ENCODE measurements at places on chromosomes 1 and 21.
A peak's percentile ranks its signal among the peaks of the same experiment; 100 is the strongest.

DNA sequence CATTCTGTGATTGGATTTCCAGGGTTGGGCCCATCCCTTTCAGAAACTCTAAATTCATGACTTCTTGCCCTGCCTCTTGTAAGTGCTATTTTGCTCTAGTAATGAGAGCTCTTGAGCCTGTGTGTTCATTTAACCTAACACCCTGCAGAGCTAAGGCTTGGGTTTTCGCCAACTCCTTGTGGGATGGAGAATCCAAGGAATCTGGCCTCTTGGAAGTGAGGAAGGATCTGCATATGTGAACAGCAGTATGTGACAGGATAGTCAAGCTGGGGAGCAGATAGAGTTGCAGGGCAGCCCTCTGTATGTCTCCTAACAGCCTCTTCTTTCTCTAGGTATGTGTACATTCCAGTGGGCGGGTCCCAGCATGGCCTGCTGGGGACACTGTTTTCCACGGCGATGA is 258.9 kb downstream of the HHAT start:
- DNase-seq, result no peak

DNA sequence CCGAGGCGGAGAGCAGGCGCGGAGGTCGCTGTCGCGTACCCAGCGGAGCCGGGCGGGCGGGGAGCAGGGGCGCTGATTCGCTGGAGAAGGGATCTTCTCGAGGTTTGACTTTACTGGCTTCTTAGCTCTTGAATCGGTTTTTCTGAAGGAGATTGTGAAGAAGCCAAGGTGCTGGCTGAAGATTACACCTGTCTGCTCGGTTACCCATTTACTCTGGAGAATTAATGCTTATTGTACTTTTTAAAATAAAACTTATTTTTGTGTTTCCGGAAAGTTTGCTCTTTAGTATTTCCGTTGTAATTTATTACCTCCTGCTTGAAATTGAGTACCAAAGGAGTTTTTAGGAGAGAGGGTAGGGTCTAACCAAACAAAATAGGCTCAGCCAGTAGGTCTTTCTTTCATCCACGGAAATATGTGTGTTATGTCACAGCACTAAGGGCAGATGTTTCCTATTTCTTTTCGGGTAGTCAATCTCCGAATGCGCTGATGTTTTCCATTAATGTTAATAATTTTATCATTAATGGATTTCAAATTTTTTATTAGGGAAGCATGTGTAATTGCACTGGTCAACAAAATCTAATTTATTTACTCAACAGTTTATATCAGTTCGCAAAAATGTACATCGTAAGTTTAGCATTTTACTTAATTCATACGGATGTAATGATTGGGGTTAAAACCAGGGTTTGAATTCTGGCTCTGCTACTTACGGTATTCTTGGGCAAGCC is 510 bp upstream of the GNG5 start:
- no peak for DNase-seq

DNA sequence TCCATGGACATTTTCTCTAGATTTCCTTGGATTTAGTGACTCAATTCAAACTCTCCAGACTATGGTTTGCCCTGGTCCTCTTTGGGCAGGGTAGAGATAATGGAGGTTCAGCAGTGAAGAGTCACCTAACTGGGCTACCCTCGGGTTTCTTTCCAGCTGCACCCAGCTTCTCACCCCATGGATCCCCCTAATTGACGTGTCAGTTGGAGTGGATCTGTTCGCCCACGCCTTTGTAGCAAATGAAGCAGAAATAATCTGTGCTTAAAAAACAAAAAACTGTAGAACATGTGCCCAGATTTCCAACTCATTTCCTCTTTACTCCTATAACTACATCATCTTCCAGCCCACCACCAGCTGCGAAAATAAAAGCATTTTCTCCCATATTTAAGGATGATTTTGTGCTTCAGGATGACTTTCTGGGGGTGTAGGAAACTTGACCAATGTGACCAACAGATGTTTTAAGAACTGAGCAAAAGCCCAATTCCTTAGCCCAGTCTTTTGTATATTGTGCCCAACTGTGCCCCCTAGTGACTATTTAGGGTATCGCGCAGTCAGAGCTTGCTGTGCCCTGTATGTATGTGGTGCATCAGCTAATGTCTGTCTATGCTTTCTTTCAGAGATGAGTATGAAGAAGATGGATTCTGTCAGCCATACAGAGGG is 66.5 kb upstream of the UBE2U start:
- DNase-seq, result peak; percentile 73

DNA sequence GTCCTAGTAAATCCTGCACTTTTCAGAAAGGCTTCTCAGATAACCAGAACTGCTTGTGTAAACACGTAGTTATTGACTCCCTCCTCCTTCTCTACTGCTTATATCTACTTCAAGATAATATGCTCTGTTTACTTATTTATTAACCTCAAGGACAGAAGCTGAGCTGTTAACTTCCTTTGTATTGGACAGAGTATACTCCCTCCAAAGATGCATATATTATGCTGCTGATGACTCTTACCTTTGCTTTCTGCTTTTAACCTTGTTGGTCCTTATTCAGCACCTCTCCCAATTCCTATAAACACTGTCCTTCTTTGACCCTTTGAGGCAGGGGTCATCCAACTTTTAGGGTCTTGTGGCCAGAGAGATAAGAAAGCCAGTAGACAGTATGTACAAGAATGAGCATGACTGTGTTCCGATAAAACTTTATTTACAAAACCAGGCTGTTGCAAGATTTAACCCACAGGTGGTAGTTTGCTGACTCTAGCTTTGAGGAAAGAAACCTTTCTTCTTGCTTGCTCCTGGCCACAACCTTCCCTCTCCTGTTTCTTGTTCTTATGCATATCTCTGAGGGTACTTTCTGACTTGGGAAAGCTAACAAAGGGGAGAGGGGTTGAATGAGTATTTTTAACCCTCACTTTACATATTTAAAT is 4.9 kb downstream of the TPM3 start:
- no peak for DNase-seq

- DNase-seq, result no peak
Measured at GRCh38 chr1:207079706-207080241, 8.9 kb upstream of the C4BPB start.

DNA sequence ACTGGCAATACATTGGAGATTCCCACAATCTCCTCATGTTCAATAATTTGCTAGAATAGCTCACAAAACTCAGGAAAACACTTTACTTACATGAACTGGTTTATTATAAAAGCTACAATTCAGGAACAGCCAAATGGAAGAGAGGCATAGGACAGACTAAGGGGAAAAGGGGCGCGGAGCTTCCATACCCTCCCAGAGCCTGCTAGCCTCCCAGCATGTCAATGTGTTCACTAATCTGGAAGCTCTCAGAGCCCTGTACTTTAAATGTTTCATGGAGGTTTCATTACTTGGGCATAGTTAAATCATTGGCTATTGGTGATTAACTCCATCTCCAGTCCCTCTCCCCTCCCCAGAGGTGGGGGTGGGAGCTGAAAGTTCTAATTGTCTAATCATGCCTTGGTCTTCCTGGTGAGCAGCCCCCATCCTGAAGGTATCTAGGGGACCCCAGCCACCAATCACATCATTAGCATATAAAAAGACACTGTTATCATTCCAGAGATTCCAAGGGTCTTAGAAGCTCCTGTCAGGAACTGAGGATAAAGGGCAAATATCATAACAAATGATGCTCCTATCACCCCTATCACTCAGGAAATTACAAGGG is 10.9 kb upstream of the DMRTB1 start:
- DNase-seq, result no peak

GRCh38 chr1:62285440-62285839 is 33.8 kb downstream of the KANK4 start:
- DNase-seq, result no peak

- no peak for DNase-seq
Measured at GRCh38 chr1:7299994-7300393, 471.1 kb upstream of the VAMP3 start.

Data from ecto neural progenitor cell (in vitro differentiated cells).